ENCODE measurements at places on chromosomes 12 and 14. TPM values are rescaled to one million over a fixed set of nuclear protein-coding genes. Genes with fewer than 3 reads are reported as not detected.

DNA sequence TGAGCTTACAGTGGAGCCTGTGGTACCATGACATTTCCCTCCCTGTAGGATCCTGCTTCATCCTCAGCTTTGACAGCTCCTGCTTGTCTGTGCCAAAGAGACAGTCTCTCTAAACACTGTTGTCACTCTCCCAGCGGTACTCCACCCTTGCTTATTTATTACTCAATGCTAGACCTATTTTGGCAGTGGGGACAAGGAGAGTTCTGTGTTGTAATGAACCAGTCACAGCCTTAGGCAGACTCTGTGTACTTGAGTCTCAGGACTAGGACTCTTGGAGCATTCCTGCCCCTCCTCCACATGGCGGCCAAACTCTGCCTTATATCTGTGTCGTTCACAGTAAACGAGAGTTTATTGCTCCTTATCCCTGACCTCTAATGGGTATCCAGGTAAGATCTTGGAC is 70.9 kb downstream of the PIK3C2G start:
- no peaks in the 10 kb centered on the region for H3K27me3 ChIP-seq
- no peak overlapping the region for H3K4me3 ChIP-seq
- no peaks in the 10 kb centered on the region for H3K36me3 ChIP-seq
- H3K27ac ChIP-seq: no peak overlapping the region

DNA sequence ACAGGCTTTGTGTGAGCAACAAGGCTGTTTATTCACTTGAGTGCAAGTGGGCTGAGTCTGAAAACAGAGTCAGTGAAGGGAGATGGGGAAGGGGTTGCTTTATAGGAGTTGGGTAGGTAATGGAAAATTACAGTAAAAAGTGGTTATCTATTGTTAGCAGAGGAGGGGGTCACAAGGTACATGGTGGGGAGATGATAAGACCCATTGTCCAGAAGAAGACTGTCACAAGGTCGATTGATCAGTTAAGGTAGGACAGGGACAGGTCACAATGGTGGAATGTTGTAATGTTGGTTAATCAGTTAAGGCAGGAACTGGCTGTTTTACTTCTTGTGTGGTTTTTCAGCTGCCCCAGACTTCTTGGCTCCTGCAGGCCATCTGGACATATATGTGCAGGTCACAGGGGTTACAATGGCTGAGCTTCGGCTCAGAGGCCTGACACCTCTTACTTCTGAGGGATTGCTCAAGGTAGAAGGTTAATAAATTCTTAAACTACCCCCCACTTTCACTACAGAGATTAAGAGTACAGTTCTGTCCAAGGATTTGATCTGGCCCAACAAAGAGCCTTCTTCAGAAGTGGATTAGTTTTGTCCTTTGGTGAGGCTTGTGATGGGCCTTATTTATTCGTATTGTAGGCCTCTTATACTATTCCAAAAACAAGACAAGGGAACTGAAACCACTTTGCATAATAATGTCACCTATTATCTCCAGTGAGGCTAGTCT is 13.8 kb upstream of the DHRS4 start:
- no peaks in the 10 kb centered on the region for H3K36me3 ChIP-seq
- no peaks in the 10 kb centered on the region for H3K27me3 ChIP-seq
- no peak overlapping the region for H3K4me3 ChIP-seq
- no peak overlapping the region for H3K27ac ChIP-seq
- no peak for DNase-seq

DNA sequence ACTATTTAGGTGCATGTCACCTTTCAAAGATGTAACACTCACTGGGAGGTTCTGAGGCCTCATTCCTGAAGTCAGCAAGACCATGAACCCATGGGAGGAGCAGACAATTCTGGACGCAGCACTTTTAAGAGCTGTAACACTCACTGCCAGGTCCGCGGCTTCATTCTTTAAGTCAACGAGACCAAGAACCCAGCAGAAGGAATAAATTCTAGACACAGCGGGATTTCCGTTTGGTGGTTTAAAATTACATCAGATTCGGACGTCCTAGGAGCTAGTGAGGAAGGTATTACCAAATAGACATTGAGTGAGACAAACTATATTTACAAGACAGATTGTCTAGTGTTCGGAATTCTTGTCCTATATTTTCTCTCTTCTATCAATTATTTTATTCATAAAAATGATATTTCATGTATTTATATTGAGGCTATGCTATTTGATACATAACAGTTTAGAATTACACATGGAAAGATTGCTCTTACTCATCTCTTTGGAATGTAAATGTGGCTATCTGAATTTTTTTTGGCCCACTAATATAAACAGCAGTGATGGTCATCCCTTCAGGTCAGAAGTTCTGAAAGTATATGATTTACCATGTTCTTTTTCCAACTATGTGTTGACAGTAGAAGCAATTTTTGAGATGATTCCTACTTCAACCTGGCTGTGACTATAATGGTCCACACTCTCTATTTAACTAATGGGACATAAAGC is 1973.0 kb upstream of the FLRT2 start:
- H3K27ac ChIP-seq: no peak overlapping the region
- no peaks in the 10 kb centered on the region for H3K4me1 ChIP-seq
- no peaks in the 10 kb centered on the region for H3K36me3 ChIP-seq
- H3K27me3 ChIP-seq: no peaks in the 10 kb centered on the region
- DNase-seq: no peak

GRCh38 chr12:123533672-123534643 is at the start of gene RILPL1:
TSS of gene RILPL1 (minus strand) at chr12:123533719. CDS start at chr12:123533482, 237 bp downstream.
- H3K36me3 ChIP-seq: no peaks in the 10 kb centered on the region
- H3K4me1 ChIP-seq: peaks cover 5% of the 10 kb centered on the region
- DNase-seq: no peak
- H3K27ac ChIP-seq: peak within 1 kb of the TSS; percentile 45
- no peaks in the 10 kb centered on the region for H3K27me3 ChIP-seq
- H3K4me3 ChIP-seq: peak within 1 kb of the TSS; percentile 65

GRCh38 chr14:94770251-94770749 is 387 bp upstream of the GSC start:
- peaks cover 17% of the 10 kb centered on the region for H3K4me1 ChIP-seq
- DNase-seq: no peak
- H3K27me3 ChIP-seq: peaks cover 88% of the 10 kb centered on the region
- H3K27ac ChIP-seq: no peak overlapping the region

GRCh38 chr12:116194935-116195431 is 82.5 kb downstream of the MED13L start:
- H3K27me3 ChIP-seq: no peaks in the 10 kb centered on the region
- no peaks in the 10 kb centered on the region for H3K4me1 ChIP-seq
- no peaks in the 10 kb centered on the region for H3K36me3 ChIP-seq
- no peak overlapping the region for H3K4me3 ChIP-seq
- no peak for DNase-seq

GRCh38 chr14:23062002-23062401 is 4.7 kb upstream of the CDH24 start:
- peaks cover 80% of the 10 kb centered on the region for H3K36me3 ChIP-seq
- no peaks in the 10 kb centered on the region for H3K4me1 ChIP-seq
- no peak overlapping the region for H3K4me3 ChIP-seq
- DNase-seq: no peak
- no peaks in the 10 kb centered on the region for H3K27me3 ChIP-seq
- H3K27ac ChIP-seq: no peak overlapping the region

GRCh38 chr12:57203791-57204190 is 12.8 kb upstream of the NXPH4 start:
- DNase-seq: no peak
- no peaks in the 10 kb centered on the region for H3K4me1 ChIP-seq
- H3K27me3 ChIP-seq: no peaks in the 10 kb centered on the region
- no peak overlapping the region for H3K27ac ChIP-seq
- no peak overlapping the region for H3K4me3 ChIP-seq

DNA sequence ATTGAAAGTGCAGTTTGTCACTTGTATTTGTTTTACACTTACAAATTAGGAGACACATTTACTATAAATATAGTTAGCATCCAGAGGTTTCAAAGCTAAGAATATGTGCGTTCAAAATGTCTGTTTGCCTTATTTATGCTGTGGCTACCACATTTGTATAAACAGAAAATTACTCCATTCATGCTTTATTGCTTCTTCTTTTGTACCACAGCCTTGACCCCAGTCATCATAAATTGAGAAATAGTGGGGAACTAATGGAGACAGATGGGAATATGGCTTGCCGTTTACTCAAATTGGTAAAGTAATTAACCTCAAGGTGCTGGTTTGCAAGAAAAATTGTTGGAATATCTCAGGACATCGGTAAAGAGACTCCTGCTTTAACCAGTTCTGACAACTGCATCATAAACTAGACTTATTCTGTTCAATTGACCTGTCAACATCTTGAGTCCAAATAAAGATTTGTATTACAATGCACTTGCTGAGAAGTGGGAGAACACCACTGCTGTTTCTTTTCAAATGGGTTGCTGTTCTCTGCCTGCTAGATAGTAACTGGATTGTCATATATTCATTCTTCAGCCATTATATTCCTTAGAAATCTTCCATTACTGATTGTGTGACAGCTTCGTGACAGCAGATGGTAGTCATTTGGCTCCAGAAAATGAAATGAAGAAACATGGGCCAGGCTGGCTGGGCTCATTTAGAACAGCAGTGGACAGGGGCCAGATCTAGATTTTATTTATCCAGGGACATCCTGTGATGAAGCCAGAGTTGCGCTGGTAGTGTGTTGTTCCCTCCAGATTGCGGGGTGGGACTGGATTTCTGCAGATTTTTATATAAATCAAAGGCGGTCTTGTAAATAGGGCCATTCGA is 354.4 kb downstream of the EGLN3 start:
- no peak overlapping the region for H3K4me3 ChIP-seq
- no peak overlapping the region for H3K27ac ChIP-seq
- no peaks in the 10 kb centered on the region for H3K27me3 ChIP-seq
- no peaks in the 10 kb centered on the region for H3K36me3 ChIP-seq
- peaks cover 5% of the 10 kb centered on the region for H3K4me1 ChIP-seq
- no peak for DNase-seq

- H3K27ac ChIP-seq: no peak overlapping the region
- H3K4me3 ChIP-seq: no peak overlapping the region
- no peaks in the 10 kb centered on the region for H3K27me3 ChIP-seq
- H3K4me1 ChIP-seq: no peaks in the 10 kb centered on the region
- no peaks in the 10 kb centered on the region for H3K36me3 ChIP-seq
These were observed 133.5 kb downstream of the KCNK10 start for GRCh38 chr14:88189417-88190191.

DNA sequence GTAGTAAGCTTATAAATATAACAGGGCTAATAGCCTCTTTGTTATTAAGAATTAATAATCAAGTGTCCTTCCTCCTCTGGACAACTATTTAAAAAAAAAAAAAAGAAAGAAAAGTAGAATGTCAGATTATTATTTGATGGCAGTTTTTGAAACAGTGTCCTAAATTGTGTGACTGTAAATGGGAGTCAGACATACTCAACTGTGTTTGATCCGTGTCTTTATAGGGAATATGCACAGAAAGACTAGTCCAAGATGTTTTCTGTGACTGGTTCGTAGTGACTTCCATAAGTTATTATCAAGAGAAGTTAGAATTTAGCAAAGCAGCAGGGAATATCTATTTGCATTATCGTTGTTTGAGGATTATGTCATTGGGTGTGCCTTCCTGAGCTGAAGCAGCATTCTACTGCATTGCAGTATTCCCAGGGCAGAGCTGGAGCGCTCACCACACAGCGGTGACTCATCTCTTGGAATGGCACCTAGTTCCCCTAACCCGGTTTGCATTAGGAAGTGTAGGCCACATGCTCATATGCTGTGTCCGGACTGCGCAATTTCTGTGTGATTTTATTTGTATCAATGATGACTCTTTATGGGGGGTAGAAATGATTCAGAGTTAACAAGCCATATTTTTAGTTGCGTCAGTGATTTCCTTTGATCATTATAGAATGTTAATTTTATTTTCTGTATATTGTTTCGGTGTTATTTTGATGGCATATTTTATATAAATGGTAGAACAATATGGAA is 7.9 kb downstream of the DYNC1H1 start:
- H3K4me3 ChIP-seq: no peak overlapping the region
- no peak overlapping the region for H3K27ac ChIP-seq
- H3K4me1 ChIP-seq: no peaks in the 10 kb centered on the region
- no peak for DNase-seq
- no peaks in the 10 kb centered on the region for H3K36me3 ChIP-seq

DNA sequence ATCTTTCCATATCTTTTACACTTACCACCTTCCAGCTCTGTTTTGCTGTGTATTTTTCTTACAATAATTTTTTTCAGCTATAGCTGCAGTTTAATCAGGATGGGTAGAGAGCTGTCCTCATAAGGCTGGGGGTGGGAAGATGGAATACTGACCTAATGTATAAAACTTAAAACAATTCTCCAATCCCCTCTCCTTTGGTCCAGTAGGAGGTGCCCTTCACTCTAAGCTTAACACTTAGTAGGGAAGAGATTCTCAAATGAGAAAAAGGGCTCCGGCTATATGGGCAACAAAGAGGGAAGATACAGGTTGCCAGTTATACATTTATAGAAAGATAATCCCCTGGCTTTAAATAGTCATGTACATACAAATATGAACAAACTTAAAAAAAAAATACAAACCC is 2.8 kb downstream of the ORMDL2 start:
- H3K27me3 ChIP-seq: no peaks in the 10 kb centered on the region
- H3K36me3 ChIP-seq: peaks cover 25% of the 10 kb centered on the region
- peaks cover 5% of the 10 kb centered on the region for H3K4me1 ChIP-seq
- H3K27ac ChIP-seq: no peak overlapping the region

DNA sequence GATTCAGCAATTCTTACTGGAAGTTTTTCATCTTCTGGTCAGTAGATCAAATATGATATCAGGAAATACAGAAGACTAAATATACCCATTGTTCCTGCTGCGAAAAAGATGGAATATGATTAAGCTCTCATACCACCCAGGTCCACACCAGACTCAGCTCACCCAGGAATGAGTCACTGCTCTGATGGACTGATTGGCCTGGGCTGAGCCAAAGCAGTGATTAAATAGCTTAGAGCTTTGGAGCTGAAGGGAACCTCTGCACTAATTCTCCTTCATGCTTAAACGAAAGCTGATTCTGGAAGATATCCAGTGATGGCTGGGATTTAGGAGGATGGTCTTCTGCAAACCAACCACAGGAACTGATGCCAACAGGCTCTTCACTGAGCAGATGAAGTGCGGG is 62.0 kb upstream of the SYT1 start:
- peaks cover 1% of the 10 kb centered on the region for H3K27me3 ChIP-seq
- H3K4me1 ChIP-seq: no peaks in the 10 kb centered on the region
- H3K4me3 ChIP-seq: no peak overlapping the region
- no peak for DNase-seq
- H3K36me3 ChIP-seq: no peaks in the 10 kb centered on the region
- H3K27ac ChIP-seq: no peak overlapping the region

DNA sequence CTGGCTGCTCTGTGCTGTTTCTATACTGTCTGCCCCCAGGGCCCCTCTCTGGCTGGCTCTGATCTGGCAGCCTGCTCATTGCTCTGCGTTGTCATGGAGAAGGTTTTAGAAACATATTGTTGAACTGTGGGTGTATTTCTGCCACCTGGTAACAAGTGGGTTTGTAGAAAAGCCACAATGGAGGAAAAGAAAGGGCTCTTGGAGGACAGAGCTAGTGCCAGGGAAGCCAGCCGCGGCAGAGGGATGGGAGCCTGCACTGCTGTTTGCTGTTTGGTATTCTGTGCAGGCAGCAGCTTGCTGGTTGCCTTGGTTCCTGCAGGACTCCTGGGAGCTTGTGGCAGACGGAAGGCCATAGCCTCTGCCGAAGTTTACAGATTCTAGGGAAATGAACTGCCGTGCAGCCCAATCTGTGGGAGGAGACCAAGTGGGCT is 15.1 kb downstream of the CCDC177 start:
- H3K4me1 ChIP-seq: no peaks in the 10 kb centered on the region
- H3K36me3 ChIP-seq: no peaks in the 10 kb centered on the region
- DNase-seq: no peak
- H3K27ac ChIP-seq: no peak overlapping the region
- H3K27me3 ChIP-seq: no peaks in the 10 kb centered on the region

MGP gene
- total RNA-seq: not detected

PTPRB gene
- total RNA-seq: 1.1 TPM

RD3L gene
- not detected for total RNA-seq

FANCM gene
- total RNA-seq: 12.5 TPM

TPH2 gene
- total RNA-seq: 0.90 TPM

GCH1 gene
- total RNA-seq: 8.1 TPM

CSAD gene
- 10.0 TPM for total RNA-seq

ATG2B gene
- total RNA-seq: 14.4 TPM

CLEC1A gene
- total RNA-seq: not detected

Measured in H1 (cell line).